ENCODE measurements at places on chromosomes 11 and 22.

GRCh38 chr11:27907530-27907929, 200.4 kb downstream of the KIF18A start:
- DNase-seq, result no peak

DNA sequence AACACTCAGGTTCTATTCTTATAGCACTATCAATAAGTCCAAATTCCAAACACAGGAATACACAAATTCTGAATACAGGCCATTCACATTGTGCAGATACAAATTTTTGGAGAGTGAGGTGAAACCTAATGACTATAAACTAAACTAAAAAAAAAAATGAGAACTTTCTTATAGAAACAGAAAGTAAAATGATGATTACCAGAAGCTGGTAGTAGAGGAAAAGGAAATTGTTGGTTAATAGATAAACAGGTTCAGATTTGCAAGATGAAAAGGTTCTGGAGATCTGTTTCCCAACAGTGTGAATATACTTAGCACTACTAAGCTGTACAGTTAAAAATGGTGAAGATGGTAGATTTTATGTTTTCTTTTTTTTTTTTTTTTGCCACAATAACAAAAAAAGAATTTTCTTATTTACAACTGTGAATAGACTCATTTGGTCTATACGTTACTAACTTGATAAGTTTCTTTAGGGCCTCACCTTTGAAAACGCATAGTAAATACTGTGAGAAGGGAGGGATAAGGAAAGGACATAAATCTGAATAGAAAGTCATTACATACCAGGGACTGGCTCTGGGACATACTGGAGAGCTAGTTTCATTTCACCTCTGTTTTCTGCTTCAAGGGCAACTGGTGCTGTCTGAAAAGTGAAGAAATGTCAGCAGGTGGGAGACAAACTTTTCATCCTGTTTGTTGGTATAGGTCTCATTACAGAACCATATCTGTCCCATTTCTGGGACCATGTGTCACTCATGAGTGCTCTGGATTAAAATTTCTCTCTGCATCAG, 14.2 kb upstream of the CCDC89 start:
- no peak for DNase-seq

DNA sequence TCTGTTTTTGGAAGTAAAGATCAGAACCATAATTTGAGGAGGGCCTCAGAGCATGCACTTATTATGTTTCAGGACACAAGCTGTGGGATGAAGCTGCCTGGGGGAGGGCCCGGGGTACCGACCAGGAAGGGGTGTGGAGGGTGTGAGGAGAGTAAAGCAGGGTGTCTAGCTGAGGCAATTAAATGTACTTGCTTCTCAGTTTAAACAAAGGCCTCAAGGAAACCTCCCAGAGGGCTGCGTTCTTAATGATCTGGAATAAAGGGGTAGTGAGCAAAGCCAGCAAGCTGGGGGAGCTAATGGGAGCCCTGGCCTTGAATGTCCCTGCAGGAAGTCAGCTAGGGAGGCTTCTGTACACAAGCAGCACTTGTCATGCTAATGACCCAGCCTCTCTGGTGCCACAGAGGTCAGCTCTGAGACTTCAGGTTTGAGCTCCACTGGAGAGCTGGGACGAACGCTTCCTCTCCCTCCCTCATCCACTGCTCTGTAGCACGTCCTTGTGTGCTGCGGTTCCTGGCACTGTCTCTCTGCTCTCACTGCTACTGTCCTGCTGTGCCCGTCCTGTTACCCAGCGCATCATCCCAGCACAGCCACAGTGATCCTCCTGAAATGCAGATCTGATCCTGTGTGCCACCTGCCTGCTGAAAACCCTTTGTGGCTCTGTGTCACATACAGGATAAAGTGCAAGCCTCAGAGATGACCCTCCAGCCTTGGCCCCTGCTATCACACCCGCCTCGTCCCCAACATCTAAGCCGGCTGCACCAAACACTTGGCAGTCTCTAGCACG, 159.7 kb downstream of the DBX1 start:
- peak; percentile 30 for DNase-seq

DNA sequence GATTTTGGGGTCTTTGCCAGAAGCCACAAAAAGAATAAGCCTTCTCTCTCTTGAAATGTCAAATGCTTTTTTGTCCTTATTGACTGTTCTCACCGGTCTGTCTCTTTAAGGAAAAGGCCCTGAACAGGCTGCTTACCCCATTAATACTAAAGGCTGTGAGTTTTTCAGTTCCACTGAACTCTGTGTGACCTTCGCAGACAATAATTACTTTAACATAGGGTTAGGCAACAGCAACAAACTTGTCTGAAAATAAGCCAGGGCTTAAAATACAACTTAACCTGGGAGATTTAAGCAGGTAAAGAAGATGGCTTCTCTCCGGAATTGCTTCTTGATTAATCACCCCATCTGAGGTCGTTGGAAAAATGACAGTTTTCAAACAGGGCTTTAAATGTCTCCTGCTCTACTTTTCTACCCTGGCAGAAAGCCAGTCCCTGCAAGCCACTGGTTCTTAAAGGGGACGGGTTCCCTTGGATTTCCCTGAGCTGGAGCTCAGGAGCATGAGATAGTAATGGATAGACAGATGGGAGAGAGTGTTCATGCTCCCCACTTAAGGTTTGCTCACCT, 69.4 kb downstream of the ARL14EP start:
- peak; percentile 51 for DNase-seq

- DNase-seq, result no peak
Observed at GRCh38 chr22:39719559-39720450, 149.3 kb downstream of the CACNA1I start.

DNA sequence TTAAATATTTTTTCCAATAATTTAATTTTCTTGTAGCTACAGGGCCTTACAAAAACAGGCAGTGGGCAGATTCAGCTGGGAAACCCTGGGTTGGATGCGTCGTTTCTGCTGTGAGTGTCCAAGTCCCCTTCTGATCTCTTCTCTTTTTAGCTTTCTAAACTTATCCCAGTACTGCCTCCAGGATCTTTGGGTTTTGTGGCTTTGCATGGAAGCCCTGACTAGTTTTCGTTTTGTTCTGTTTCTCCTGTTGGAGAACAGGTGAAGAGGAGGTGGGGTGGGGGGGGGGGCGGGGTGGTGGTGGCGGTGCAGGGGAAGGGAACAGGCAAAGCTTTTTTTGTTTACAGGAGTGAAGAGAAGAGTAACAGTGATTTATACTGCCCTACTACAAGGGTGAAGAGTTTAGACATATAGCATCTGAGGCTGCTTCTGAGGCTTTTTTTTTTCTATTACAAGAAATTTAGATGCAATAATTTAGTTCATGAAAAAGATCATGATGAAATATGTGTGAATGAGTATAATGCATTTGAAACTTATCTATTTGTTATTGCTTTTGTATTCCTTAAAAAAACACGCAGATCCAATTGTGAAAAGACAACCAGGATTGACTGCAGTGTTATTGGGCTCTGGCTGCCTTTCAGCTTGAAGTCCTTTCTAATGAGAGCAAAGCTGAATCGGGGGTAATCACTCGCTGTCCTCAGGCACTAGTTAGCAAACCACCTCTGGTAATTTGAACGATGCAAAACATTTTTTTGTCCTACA, 142.9 kb downstream of the NCAM1 start:
- no peak for DNase-seq

DNA sequence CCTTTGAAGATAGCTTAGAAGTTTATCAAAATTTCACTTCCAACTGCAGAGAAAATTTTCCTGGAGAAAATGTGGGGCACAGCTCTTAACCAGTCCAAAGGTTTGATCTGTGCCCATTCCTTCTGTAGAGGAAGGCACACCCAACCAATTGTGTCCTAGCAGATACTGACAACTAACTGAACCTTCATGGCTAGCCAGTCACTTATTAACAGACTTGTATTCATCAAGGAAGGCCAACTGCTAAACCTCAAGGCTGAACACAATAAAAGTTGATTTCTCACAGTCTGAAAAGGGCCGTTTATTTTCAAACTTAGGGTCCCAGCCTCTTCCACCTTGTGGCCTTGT, 19.5 kb downstream of the SYT13 start:
- DNase-seq, result no peak

DNA sequence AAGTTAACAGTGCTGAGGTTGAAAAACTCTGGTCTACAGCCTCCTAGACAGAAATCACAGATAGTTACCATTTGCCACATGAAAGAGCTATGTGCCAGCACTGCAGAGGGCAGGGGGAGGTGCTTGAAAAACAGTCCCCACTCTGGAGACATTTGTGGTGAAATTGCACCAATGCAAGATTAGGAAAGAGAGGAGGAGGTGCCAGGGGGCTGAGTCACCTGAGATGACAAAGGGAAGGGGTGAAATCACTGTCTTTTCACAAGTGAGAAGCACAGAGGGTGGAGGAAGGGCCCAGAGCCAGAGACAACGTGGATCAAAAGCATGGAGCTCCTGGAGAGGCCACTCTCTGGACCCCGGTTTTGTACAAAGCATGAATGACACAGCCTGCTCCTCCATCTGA, 196.3 kb downstream of the BUD13 start:
- no peak for DNase-seq

GRCh38 chr11:105840391-105840790, 181.6 kb downstream of the MSANTD4 start:
- no peak for DNase-seq

DNA sequence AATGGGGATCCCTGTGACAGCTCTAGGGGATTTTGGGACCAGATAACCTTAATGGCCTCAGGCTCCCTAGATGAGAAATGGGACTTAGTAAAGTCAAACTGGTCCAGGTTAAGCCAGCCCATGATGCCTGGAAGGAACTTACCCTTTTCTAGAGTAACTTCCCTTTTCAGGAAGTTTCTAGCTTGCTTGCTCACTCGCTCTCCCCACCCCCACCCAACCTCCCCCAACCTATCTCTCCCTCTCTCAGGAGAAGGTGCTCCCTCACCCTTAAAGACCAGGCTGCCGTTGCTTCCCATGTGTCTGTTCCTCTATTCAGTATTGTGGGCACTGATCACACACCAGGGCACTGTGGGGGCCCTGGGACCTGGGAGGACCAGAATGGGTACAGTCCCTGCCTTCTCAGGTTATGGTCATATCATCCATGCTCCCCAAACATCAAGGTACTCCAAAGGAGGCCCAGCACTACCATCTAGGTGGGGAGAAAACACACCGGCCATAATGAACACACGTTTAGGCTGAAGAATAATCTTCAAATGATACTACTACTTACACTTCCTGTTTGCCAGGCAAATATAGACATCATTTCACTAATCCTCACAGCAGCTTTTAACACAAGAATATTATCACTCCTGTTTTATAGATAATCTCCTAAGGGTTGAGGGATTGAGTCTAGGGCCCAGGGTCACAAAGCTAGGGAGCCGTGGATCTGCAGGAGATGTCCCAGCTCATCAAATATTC, 18.2 kb downstream of the KCNQ1OT1 start:
- peak; percentile 8 for DNase-seq

- DNase-seq, result no peak
Observed at GRCh38 chr11:130964058-130964792, 47.9 kb upstream of the SNX19 start.

GRCh38 chr22:25840891-25841290, 98.9 kb downstream of the MYO18B start:
- DNase-seq, result no peak

DNA sequence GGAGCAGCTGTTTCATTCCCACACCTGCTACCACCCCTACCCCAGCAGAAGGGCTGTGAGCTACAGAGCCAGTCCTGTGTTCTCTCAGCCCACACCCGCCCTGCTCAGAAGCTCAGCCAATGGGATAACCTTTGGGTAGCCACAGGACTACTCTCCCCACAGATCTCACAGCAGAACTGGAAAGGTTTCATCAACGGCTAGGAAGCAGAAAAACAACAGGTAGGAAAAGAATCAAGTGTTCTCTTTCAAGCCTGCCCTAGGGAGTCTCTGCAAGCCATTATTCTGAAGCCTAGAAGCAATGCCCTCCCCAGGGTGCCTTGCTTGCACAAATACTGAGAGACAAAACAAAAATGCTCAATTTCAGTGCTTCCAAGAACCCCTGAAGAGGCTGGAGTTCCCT, 77.2 kb downstream of the TMPRSS5 start:
- DNase-seq, result no peak

- no peak for DNase-seq
Observed at GRCh38 chr11:128624269-128625175, 37.2 kb upstream of the ETS1 start.

DNA sequence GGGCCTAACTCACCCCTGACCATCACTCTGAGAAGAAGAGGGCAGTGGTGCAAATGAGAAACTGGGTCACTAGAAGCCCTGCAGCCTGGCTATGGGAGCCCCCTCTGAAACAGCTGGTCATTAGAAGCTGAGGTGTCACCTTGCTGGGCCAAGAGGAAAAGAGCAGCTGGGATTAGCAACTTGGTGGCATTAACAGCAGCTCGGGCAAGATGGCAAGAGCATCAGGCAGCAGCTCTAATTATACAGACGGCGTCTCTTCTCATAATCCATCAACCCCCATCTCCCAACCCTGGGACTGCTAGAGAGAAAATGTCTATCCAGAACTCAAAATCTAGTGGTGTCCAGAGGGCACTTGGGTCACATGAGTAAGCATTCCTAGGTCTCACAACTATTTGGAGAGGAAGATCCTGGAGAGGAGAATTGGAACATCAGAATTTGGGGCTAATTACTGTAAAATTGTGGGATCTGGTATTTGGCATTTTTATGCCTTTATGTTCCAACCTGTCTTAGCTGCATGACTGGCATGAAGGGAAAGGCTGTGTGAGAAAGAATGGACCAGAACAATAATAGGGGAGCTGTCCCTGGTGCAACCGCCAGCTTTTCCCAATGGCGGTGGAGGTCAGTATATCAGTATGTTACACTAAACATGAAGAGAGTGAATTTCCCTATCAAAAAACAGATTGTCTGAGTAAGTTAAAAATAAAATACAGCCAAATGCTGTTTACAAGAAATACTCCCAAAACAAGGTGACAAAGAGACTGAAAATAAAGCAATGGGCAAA, 7.6 kb upstream of the LMO1 start:
- no peak for DNase-seq

DNA sequence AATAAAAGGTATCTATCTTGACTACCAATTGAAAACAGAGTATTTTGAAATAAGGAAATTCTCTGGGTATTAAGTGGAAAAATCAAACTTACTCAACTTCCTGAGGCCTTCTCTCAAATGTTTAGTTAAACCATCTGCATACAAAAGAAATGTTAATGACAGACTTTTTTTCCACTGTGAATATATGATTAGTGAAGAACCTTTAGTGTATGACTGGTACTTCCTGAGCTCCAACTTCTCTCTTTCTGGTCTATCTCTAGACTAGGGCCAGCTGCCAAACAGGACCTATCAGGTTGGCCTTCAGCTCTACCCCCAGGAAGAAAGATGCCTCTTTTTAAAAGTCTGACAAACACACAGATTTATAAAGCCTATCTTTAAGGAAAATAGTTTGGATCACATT, 68.8 kb upstream of the SCUBE2 start:
- DNase-seq, result no peak

DNA sequence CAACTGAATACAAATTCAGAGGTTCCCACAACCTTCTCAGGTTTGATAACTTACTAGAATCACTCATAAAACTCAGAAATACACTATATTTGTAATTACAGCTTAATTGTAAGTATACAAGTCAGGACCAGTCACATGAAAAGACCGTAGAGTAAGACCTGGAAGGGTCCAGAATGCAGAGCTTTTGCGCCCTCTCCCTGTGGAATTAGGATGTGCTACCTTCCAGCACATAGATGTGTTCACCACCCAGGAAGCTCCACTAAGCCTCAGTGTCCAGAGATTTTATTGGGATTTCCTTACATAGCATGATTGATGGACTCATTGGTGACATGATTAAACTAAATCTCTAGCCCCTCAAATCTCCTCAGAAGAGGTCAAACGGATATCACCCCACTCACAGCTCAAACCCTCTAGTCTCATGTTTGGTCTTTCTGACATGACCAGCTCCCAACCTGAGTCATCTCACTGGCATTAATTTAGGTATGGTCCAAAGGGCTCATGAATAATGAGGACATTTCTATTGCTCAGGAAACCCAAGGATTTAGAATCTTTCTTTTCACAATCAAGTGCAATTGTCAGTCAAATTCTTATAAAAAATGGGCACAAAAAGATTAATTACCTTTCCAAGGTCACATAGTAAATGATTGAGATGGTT, 77.2 kb upstream of the UBASH3B start:
- DNase-seq, result no peak

Data from femur (tissue), 1 donor.